Activated effector memory CD4-positive, alpha-beta T cell treated with anti-CD3 and anti-CD28 coated beads, Interleukin-2, amount 50 U/mL, for 16 hours (primary cell): ENCODE measurements at places on chromosomes 6 and 20.
A peak's percentile ranks its signal among the peaks of the same experiment; 100 is the strongest.

DNA sequence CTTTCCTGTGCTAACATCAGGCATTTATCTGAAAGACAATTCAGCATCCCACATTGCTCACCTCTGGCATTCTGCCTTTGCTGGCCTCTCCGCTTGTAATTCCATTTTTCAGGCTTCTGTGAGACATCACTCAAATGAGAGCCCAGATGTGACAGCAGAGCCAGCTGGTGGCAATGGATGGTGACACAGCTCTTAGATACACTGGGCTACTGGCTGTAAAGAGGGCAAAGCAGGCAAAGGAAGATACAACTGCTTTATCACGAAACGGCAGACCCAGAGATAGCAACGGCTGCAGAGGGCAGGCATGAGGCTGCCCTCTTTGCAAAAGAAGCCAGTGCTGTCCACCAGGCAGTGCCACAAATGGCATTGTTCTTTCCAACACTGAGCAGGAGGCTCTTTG, 329.8 kb downstream of the KIF16B start:
- DNase-seq, result no peak

- DNase-seq, result no peak
Observed at GRCh38 chr6:39800034-39801032, 8.2 kb downstream of the DAAM2 start.

GRCh38 chr20:60956194-60956593, 295.9 kb upstream of the CDH4 start:
- no peak for DNase-seq

DNA sequence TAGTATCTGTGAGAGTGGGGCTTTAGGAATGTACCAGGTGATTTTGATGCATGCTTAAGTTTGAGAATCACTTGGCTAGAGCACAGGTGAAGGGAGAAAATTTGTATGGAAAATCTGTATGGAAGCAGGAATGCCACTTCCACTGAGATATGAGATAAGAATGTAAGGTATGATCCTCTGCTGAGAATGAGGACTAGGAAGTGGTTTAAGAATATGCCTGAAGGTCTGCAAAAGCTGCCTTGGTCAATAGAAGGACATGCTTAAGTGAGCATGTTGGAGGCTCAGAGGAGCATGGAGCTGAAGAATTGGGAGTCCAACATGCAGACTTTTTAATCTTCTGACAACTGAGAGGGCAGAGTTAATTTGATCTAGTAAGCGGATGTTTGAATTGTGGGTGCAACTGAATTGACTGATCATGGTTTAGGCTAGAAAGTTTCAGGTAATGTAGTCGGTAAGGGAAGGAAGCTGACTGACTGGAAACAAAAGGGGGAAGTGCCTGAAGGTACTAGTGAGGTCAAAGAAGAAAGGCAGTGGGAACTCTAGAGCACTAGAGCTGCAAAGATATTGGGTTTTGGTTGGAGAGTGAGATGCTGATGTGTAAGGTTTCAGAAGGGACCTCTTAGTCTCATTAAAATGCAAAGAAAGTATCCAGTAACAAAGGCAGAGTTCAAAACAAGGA, 28.6 kb upstream of the NOTCH4 start:
- DNase-seq, result no peak

DNA sequence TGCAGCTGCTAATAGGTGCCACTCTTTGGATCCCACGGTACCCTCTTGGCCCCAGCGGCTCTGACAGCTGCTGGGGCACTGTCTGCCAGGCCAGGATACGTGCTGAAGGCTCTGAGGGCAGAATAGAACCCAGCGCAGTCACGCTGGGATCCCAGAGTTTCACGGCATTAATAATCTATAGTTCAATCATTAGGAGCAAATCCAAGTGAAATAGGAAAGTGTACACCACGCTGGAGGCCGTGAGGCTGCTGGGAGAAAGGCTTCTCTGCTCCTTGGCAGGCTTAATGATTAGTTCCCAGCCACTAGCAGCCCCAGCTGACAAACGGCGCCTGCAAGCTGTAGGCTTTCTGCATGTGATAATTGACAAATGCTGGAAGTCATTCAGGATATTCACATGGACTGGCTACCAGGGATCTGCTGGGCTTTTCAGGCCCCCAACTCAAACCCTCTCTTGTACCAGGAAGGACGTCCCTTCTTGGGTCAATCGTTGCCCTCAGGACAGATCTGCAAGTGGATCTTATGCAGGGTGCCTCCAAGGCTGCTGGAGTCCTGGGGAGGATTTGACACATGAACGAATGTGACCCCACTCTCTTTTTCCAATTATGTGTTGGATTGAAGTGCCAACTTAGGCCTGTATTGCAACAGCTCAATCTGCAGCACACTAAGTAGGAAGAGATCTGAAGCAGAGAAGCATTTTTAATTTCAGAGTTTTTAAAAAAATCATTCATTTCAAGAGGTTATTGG, 50.1 kb upstream of the INSM1 start:
- DNase-seq, result no peak

- no peak for DNase-seq
Observed at GRCh38 chr20:20808016-20808415, 95.6 kb upstream of the RALGAPA2 start.

GRCh38 chr6:111091987-111092386, 4.7 kb downstream of the SLC16A10 start:
- no peak for DNase-seq

GRCh38 chr6:148969603-148970061, 222.8 kb downstream of the UST start:
- no peak for DNase-seq

DNA sequence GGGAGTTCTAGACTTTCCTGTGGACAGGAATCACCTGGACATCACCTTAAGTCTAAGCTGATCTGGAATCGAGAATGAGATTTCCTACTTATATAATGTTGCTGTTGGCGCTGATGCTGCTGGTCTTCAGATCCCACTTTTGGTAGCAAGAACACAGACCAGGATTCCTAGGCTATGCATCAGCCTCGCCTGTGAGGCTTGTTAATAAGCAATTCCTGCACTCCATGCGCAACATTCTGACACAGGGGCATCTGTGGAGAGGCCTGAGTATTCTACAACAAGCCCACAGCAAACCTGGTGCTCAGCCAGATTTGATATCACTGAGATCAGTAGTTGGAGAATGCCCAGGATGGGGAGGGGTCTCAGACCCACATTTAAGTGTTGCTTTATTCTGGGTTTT, 52.0 kb upstream of the TRIM26 start:
- DNase-seq, result no peak

GRCh38 chr6:105515054-105515453, 112.2 kb upstream of the PREP start:
- no peak for DNase-seq

DNA sequence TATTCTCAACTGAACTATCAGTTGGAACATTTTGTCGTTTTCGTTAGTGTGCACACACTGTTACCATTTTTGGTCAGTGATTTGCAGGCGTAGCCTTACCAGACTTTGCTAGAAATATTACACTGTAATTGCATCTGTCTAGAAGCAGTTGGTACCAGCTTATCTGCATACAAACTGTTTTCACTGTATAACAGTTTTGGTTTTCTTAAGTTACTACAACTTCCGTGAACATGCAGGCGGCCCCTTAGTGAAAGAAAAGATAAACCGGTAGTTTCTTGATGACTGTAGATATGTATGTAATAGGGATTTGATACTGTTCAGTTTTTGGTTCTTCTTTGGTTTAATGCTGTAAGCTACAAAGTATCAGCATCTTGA, 1.3 kb downstream of the DSTN start:
- DNase-seq, result no peak

- DNase-seq, result no peak
Observed at GRCh38 chr20:9412309-9412708, 102.1 kb upstream of the LAMP5 start.

DNA sequence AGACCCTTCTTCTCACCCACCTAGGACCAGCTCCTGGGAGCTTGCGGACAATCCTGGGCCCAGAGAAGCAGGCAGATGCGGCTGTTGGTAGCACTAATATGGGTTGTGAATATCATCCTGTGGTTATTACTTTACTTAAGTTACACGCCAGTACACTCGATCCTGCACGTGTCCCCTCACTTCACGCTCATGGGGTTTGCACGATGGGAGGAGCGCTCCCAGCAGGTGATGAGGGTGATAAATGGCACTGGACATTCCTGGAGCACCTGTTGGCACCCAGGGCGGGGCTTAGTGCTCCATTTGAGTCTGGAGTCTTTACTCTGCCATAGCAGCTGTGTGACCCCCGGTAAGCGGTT, 335.1 kb downstream of the PREX1 start:
- DNase-seq, result no peak

DNA sequence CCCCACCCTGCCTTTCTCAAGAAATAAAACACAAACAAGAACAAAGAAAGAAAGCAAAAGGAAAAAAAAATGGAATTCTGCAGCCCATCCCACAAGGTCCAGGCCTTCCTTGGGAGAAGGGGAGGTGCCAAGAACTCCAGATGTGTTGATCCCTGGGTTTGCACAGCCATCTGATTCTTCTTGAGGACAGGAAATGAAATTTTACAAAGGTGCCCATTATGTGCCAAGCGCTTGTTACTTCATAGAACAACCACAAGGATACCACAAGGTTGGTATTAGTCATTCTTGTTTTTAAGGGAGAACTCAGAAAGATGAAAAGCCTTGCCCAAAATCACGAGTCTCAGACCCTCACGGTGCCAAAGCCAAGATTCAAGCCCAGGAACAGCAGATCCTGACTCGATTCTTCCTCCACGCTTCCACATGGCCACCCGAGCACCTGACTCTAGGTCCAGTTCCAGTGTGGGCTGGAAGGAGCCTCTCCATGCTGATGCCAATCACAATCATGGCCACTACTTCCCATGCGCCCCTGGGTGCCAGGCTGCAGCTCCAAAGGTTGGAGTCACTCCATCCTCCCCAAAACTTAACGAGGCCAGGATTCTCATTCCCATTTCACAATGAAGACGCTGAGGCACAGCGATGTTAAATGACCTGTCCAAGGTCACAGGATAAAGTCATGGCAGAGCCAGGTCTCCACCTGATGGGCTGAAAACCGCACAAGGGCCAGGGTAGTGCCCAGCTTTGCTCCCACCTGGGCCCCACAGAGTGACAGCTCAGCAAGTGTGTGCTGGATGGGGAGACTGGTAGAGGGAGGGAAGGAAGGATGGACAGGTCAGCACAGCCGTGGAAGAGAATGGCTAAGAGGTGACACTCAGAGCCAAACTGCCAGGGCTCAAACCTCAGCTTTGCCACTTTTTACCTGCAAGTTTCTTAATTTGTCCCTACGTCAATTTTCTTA, 66.7 kb upstream of the TOP1 start:
- DNase-seq, result peak; percentile 38

DNA sequence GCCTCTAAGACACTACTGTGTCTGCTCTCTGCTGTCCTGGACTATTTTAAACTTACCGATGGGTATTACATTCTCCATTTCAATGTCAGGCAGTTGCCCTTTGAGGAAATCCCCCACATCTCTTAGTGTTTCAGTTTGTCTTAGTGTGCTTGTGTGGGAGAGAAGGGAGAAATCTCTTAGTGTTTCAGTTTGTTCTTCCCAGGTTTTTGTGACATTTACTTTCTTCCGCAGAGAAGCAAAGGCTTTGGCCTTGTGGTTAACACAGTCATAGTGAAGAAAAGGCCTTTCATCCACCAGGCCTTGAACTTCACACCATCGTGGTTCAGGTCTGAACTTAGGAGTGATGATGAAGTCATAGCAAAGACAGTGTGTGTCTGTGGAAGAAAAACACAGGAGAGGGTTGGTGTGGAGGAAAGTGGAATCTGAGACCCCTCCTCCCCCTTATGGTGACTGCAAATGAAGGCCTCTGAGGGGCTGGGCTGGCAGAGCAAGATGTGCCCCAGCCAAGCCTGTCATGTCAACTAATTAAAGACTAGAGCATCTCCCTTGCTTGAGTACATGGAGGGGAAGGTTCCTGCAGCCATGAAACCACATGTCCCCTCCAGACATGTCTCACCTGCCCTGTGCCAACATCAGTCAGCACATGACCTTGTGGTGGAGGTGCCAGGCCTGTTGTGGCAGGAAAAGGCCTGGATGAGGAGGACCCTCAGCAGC, 23.9 kb downstream of the RAET1L start:
- no peak for DNase-seq

- no peak for DNase-seq
Observed at GRCh38 chr6:140201787-140202458, 827.5 kb upstream of the CITED2 start.

GRCh38 chr6:90790058-90790457, 203.2 kb upstream of the MAP3K7 start:
- DNase-seq, result no peak

GRCh38 chr20:558117-558516, 14.5 kb upstream of the CSNK2A1 start:
- DNase-seq, result no peak

GRCh38 chr6:155004017-155004416, 8.9 kb downstream of the TIAM2 start:
- no peak for DNase-seq

- no peak for DNase-seq
Observed at GRCh38 chr6:166009385-166010031, 158.1 kb downstream of the TBXT start.

DNA sequence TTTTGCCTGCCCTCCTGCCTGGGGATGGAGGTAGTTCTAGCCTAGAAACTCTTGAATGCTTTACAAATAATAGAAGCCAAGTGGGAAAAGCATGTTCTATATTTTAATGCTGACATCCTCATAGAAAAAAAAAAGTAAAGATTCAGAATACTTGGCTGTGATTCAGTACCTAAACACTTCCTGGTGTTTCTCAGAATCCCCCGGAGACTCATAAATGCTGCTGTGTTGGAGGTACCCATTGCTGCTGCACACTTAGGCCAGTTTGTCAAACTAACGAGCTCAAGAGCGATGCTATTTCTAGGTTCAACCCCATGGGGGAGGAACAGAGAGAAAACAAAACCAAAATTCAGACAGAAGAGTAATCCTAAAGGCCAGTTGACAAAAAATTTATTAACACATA, 38.8 kb upstream of the ZFP64 start:
- DNase-seq, result no peak

- DNase-seq, result no peak
Observed at GRCh38 chr6:50239853-50240252, 190.1 kb upstream of the DEFB112 start.

GRCh38 chr20:62603907-62604785, 38.2 kb upstream of the SLCO4A1 start:
- no peak for DNase-seq

- DNase-seq, result no peak
Observed at GRCh38 chr6:99836471-99836870, 157.6 kb downstream of the MCHR2 start.

- DNase-seq, result no peak
Observed at GRCh38 chr20:35275741-35276251, 2.1 kb downstream of the MMP24OS start.

- DNase-seq, result peak; percentile 85
Observed at GRCh38 chr20:20452254-20452676, 84.4 kb downstream of the INSM1 start.

- no peak for DNase-seq
Observed at GRCh38 chr6:113924312-113924723, 46.6 kb downstream of the HDAC2 start.

DNA sequence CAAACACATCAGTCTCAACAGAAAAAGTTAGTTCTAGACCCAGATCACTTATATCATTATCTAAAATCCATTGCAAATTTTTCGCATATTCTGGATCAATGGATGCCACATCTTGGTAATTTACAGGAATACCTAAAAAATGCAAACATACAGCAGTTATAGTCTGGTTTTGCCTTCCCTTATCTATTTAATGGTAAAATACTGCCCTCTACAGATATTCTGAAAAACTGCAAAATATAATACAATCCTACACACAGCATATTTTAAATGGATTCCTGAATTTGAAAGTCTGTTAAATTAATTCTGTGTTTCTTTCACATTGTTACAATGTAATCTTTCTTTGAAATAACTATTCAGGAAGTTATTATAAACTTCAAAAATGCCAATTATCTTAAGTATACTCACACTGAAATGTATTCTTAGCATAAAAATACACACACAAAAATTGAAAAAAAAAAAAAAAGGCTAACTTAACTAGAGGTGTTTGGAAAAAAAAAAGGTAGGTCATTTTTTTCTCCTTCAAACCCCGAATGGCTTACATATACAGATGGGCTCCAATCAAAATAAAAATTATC, 88.4 kb downstream of the HACE1 start:
- no peak for DNase-seq
